Stimulated activated CD4-positive, alpha-beta T cell treated with anti-CD3 and anti-CD28 coated beads, Interleukin-2, amount 100 ng/mL, for 24 hours (primary cell): ENCODE measurements at places on chromosomes 16 and 17.

DNA sequence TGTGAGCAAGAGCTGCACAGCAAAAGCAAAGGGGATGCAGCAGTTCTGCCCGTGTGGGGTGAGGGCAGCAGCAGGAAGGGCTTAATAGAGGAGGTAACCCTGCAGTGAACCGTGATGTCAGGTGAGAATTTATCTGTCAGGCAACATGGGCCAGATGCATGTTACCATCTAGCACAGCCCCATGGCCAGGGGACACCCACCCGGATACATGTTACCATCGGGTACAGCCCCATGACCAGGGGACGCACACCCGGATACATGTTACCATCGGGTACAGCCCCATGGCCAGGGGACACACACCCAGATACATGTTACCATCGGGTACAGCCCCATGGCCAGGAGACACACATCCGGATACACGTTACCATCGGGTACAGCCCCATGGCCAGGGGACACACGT is 99.4 kb downstream of the RBFOX3 start:
- no peak for DNase-seq

GRCh38 chr17:60318830-60319229 is 73.1 kb downstream of the USP32 start:
- DNase-seq: no peak

DNA sequence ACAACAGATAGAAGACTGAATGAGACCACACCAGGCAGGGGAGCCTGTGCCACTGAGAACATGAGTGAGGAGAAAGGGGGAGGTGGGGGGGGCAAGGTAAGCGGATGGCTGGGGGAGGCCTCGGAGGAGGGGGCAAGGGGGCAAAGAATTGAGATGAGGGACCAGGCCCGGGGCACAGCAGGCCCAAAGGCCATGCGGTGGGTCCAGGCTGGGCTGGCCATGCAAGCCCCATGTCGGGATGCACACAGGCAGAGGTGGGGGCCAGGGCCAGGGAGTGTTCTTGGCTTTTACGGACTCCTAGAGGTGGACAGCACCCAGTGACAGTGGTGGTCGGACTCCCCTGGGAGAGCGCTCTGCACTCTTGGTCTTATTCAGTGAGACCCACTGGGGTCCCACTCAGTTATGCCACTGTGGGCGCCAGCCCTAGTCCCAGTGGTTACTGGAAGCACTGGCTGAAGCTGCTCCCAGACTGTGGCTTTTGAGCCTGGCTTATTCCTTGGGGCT is 4.8 kb upstream of the MTHFSD start:
- no peak for DNase-seq

- DNase-seq: no peak
These were observed 8.8 kb downstream of the RPL19 start for GRCh38 chr17:39208893-39209292.

- DNase-seq: no peak
These were observed 37.4 kb upstream of the TRAP1 start for GRCh38 chr16:3754772-3755171.
